Activated CD8-positive, alpha-beta memory T cell treated with anti-CD3 and anti-CD28 coated beads for 1 hour (primary cell): ENCODE measurements at places on chromosomes 5 and 9.
A peak's percentile ranks its signal among the peaks of the same experiment; 100 is the strongest.

- DNase-seq: no peak
These were observed 195.8 kb downstream of the CACNA1B start for GRCh38 chr9:138073408-138073807.

- peak; percentile 58 for DNase-seq
These were observed at the start of gene UNC13B for GRCh38 chr9:35161713-35162604. Gene UNC13B, plus strand, starts transcription at chr9:35162009. Its CDS starts 275 bp downstream, at chr9:35162284.

- no peak for DNase-seq
These were observed 94.3 kb downstream of the RPS23 start for GRCh38 chr5:82183828-82184227.

GRCh38 chr9:124457887-124458431, 7.7 kb downstream of the ADGRD2 start:
- DNase-seq: no peak

- DNase-seq: no peak
These were observed 2.5 kb downstream of the BARHL1 start for GRCh38 chr9:132584601-132585560.

DNA sequence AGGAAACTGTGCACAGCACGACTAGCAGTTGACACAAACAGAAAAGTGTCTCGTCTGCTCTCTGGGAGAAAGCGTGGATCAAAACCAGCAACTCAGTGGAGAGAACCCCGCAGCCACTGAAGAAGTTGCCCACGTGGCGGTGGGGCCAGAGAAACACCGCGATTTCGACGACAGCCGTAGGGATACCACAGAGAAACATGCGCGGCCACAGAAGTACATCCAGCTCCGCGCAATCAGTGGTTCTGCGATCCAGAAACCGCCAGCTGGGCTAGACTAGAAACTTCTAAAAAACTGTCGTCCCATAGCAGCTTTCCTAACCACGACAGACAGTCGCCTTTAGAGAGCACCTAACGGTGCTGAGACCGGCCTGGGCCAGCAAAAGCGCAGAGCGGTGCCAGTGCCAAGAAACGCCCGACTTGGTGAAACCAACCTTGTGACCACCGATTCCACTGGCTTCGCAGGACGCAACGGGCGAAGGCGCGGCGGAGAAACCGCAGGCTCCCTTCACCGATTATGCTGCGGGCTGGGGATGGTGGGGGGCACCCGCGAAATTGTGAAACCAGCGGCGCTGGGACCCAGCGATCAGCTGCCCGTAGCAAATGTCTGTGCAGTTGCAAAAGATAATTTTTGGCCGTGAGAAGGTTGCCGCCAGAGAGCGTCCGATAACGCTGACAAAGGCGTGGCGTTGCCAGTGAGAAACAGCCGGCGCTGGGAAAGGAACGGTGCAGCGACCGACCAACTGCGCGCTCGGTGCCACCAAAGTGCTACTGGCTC, 2.7 kb upstream of the ANXA2R start:
- DNase-seq: no peak

DNA sequence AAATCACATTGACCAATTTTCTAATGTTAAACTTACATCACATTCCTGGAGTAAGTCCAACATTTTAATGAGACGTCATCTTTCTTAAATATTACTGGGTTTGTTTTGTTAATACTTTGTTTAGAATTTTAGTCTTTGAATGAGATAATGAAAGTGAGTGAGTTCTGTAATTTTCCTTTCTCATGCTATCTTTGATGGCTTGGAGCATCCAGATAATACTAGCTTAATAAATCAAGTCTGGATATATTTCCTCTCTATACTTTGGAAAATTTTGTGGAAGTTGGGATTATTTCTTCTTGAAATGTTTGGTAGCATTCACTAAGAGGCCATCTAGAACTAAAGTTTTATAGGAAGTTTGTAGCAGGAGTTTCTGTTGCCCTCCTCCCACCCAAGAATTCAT, 90.8 kb upstream of the IL7R start:
- no peak for DNase-seq

- DNase-seq: no peak
These were observed 28.2 kb downstream of the RGS7BP start for GRCh38 chr5:64534033-64534432.

DNA sequence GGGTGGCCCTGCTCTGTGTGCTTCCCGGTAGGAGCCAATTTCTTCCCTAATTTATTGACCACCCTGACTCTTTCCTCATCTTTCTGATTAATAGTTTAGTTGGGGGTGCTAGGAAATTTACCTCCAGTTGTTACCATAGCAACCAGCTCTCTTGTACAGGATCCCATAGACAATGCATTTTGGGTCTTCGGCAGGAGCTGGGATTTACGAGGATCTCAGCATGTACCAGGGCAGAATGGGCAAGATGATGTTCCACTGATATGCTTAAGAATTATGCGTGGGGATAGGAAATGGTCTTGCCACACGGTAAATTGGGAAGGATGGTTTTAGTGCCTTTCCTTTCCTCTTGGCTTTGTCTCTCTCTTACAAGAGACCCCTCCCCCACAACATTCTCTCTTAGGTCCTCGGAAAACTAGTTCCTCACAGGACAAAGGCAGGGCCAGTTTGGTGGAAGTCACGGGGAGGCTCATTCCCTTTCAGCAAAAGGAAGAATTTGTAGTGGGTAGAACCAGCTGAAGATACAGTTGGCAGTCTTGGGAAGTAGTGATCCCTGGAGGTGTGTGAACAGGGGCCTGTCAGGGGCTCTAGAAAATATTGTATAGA, 133.4 kb upstream of the SHB start:
- no peak for DNase-seq

- DNase-seq: no peak
These were observed 22.1 kb downstream of the IQGAP2 start for GRCh38 chr5:76425146-76425545.

GRCh38 chr9:131769361-131769760, 29.5 kb upstream of the RAPGEF1 start:
- no peak for DNase-seq

DNA sequence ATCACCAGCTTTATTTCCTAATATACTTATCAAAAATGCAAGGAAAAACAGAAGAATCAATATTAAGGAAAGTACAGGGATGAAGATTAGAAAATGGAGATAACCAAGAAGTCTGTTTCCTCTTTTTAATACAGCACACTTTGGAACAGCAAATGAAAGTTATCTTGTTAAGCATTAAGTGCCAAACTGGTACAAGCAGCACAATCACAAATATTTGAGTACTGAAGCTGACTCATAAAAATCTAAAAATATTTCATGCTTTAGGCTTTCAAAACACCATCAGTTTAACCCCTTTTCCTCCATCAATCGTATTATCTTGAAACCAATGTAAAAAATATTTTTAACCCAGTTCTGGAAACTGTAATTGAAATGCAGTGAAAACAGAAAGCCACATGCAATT, 2.7 kb downstream of the FBXW11 start:
- DNase-seq: no peak

DNA sequence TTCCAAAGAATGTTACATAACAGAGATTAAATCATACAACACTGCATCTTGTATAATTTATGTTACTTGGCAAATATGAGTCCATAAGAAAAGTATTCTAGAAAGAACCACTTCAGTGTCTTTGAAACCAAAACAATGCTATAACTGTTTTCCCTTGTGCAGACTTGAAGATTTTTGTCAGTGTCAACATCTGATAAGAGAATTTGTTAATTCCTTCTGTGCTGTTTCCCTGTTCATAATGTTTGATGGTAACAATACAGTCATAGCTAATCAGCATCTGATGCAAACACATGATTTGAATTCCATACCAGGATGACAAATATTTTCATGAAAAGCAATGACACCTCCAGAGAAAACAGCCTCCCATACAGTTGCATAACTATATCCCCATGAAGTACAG, 306.8 kb downstream of the SEMA5A start:
- DNase-seq: no peak

- DNase-seq: no peak
These were observed 7.9 kb upstream of the C1QTNF2 start for GRCh38 chr5:160378330-160378729.

- DNase-seq: no peak
These were observed 1.1 kb upstream of the BRD3 start for GRCh38 chr9:134068744-134069479.
